ENCODE measurements at places on chromosomes 7 and 10. TPM values are rescaled to one million over a fixed set of nuclear protein-coding genes. Genes with fewer than 3 reads are reported as not detected.
A peak's percentile ranks its signal among the peaks of the same experiment; 100 is the strongest.

- no peak for DNase-seq
These were observed 264.0 kb upstream of the PRKCQ start for GRCh38 chr10:6843894-6844650.

MACROH2A2 gene
- 32.6 TPM for total RNA-seq

- DNase-seq: no peak
These were observed 33.5 kb upstream of the PDZD8 start for GRCh38 chr10:117408436-117409384.

GRCh38 chr7:11341285-11341944 lies 367.7 kb downstream of the PHF14 start:
- no peak for DNase-seq

CD36 gene
- not detected for total RNA-seq

DNA sequence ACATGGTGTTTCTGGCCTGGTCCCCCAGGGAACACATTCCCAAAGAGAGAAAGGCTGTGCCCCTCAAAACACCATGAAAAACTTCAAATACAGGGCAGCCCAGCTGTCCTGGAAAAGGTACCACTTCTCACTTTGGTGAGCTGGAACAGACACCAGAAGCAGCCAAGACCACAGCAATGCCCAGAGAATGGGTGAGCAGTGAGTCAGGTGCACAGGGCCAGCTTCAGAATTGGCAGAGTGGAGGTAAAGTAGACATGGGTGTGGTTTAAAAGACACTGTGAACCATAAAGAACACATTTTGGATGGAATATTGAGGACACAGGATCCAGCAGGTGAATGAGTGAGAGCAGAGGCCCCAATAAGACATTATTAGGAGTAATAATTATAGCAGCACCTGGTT lies 51.3 kb downstream of the FAM13C start:
- DNase-seq: no peak

- peak; percentile 36 for DNase-seq
These were observed 53.7 kb upstream of the KLF6 start for GRCh38 chr10:3838460-3839437.

Data from mammary epithelial cell (primary cell).